Activated CD8-positive, alpha-beta memory T cell treated with anti-CD3 and anti-CD28 coated beads for 48 hours (primary cell): ENCODE measurements at places on chromosomes 3 and 15.

GRCh38 chr3:114690911-114691310, 397.1 kb downstream of the TIGIT start:
- DNase-seq, result no peak

DNA sequence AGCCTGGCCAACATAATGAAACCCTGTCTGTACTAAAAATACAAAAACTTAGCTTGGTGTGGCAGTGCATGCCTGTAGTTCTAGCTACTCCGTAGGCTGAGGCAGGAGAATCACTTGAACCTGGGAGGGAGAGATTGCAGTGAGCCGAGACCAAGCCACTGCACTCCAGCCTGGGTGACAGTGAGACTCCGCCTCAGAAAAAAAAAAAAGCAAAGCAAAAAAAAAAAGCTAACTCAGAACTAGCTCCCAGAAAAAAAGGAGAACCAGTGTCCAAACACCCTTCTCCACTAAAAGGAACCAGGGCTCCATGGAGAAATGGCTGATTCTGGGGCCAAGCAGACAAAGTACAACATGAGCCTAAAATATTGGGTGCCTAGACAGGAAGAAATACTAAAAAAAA, 16.7 kb upstream of the CRTC3 start:
- no peak for DNase-seq

DNA sequence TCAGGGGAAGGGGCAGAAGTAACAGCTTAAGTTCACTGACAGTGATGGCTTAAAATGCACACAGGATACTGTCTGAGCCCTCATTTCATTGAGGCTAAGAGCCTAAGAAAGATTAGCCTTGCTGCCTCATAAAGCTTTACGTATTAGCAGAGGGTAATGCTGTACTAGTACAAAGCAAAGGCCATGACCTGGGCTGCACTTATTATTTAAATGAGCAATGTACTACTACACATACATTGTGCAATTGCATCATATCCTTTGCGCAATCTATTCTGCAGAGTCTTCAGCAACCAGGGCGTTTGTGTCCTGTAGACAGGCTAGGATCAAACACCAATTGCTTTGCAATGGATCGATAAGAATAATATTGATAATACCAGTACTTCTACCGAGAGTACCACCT, 221.8 kb downstream of the TPRG1 start:
- no peak for DNase-seq

- DNase-seq, result no peak
These were observed 21.5 kb downstream of the LIPH start for GRCh38 chr3:185530856-185531255.

GRCh38 chr3:124639406-124640237, 90.6 kb upstream of the UMPS start:
- no peak for DNase-seq
